ENCODE measurements at places on chromosomes 4 and X. TPM values are rescaled to one million over a fixed set of nuclear protein-coding genes. Genes with fewer than 3 reads are reported as not detected.

GRCh38 chr4:55018978-55019377 is 106.4 kb downstream of the KDR start:
- DNase-seq, result no peak
- H3K36me3 ChIP-seq, result no peaks in the 10 kb centered on the region
- H3K27me3 ChIP-seq, result peaks cover 20% of the 10 kb centered on the region
- no peak overlapping the region for H3K4me3 ChIP-seq
- H3K4me1 ChIP-seq, result no peaks in the 10 kb centered on the region
- no peak overlapping the region for H3K27ac ChIP-seq

KLHL13 gene
- total RNA-seq, result 1.3 TPM

- DNase-seq, result no peak
- H3K27me3 ChIP-seq, result peaks cover 5% of the 10 kb centered on the region
- peaks cover 58% of the 10 kb centered on the region for H3K4me1 ChIP-seq
- H3K27ac ChIP-seq, result no peak overlapping the region
Measured at GRCh38 chrX:136589966-136590365, 58.0 kb downstream of the VGLL1 start.

DNA sequence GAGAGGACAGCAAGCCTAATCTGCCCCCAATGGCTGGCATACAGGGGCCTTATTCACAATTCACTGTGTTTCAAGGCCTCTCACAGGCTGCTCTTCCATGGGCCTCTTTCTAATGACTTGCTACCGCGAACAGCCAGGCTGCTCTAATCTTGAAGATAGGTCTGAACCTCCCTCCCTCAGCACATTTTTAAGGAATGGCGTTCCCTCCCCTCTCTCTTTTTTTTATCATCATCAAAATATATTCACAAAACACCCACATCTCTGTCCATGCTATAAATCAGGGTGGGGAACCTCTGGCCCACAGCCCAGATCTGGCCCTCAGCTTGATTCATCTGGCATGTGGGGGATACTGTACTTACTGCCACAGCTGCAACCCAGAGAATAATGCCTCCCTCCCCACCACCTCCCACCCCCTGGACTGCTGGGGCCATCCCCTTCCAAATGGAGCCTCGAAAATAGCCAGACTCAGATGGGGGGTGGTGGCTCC is 76.2 kb upstream of the PLAC1 start:
- DNase-seq, result no peak
- H3K4me1 ChIP-seq, result no peaks in the 10 kb centered on the region
- no peak overlapping the region for H3K4me3 ChIP-seq
- no peak overlapping the region for H3K27ac ChIP-seq
- peaks cover 57% of the 10 kb centered on the region for H3K27me3 ChIP-seq
- no peaks in the 10 kb centered on the region for H3K36me3 ChIP-seq

DNA sequence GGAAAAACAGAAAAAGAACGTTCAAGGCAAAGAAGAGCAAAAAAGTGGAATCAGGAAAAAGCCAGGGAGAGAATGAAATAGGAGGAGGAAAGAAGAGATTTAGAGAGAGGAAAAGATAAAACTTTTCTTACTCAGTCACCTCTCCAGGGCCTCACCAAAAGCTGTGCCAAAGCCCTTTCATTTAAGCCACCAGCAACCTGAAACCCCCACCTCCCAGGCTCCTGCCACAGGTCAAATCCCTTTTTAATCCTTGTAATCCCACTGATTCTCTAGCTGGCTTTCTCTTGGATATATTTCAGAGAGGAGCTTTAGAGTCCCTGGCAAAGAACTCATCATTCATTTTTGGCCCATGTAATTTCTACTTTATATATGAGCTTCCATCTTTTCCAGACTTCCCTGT is 25.7 kb upstream of the XIAP start:
- H3K36me3 ChIP-seq, result no peaks in the 10 kb centered on the region
- H3K27me3 ChIP-seq, result peaks cover 31% of the 10 kb centered on the region
- DNase-seq, result no peak
- no peak overlapping the region for H3K27ac ChIP-seq
- H3K4me3 ChIP-seq, result no peak overlapping the region

GRCh38 chrX:52031371-52031770 is 37.6 kb downstream of the MAGED4B start:
- H3K27ac ChIP-seq, result no peak overlapping the region
- peaks cover 76% of the 10 kb centered on the region for H3K27me3 ChIP-seq
- no peaks in the 10 kb centered on the region for H3K4me1 ChIP-seq
- no peaks in the 10 kb centered on the region for H3K36me3 ChIP-seq
- H3K4me3 ChIP-seq, result no peak overlapping the region

GRCh38 chr4:8691151-8691775 is 98.7 kb downstream of the CPZ start:
- H3K27me3 ChIP-seq, result peaks cover 15% of the 10 kb centered on the region
- H3K27ac ChIP-seq, result no peak overlapping the region
- H3K4me1 ChIP-seq, result no peaks in the 10 kb centered on the region

- H3K4me3 ChIP-seq, result no peak overlapping the region
- H3K4me1 ChIP-seq, result no peaks in the 10 kb centered on the region
- no peak for DNase-seq
- peaks cover 27% of the 10 kb centered on the region for H3K27me3 ChIP-seq
- no peak overlapping the region for H3K27ac ChIP-seq
Measured at GRCh38 chr4:168696280-168696679, 199.4 kb downstream of the PALLD start.

- peaks cover 77% of the 10 kb centered on the region for H3K4me1 ChIP-seq
- DNase-seq, result peak; percentile 47
- H3K36me3 ChIP-seq, result peaks cover 3% of the 10 kb centered on the region
- H3K27ac ChIP-seq, result peak overlapping the region; percentile 78
- no peaks in the 10 kb centered on the region for H3K27me3 ChIP-seq
- peak overlapping the region; percentile 2 for H3K4me3 ChIP-seq
Measured at GRCh38 chr4:87060957-87061356, 126.1 kb downstream of the AFF1 start.

SLITRK4 gene
- total RNA-seq, result not detected

DNA sequence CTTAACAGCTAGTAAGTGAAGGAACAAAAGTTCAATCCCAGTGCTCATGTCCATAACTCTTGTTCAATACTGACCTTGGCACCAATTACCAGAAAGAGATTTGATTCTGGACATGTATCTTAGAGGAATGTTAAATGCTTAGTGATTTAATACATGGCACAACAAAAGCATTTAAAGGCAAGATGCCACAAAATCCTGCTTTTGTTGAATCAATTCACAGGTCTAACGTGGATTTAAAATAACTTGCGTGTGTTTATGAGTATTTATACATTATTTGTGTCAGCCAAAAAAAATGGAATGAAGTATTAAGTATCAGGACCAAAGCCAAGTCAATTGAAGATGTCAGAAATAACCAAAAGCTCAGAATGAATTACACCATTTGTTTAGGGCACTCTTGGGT is 85.4 kb upstream of the GIMD1 start:
- DNase-seq, result no peak
- peaks cover 5% of the 10 kb centered on the region for H3K27me3 ChIP-seq
- H3K4me3 ChIP-seq, result no peak overlapping the region

DNA sequence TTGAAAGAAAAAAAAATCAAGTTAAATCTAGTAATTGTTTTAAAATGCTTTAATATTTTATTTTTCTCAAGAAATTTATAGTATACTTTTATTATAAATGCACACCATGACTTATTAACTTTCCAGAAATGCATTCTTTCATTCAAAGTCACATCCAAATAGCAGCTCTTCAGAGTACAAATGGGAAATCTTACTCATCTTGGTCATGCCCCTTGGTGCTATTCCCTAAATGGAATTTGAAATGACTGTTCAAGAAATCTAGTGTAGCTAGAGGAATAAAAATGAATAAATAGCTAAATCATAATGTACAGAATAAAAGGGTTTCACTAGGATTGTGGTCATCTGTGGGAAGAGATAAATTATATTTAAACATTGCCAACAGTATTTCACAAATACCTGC is 1139.7 kb downstream of the PCDH18 start:
- no peaks in the 10 kb centered on the region for H3K4me1 ChIP-seq
- no peaks in the 10 kb centered on the region for H3K36me3 ChIP-seq
- H3K27ac ChIP-seq, result no peak overlapping the region
- no peak for DNase-seq
- no peak overlapping the region for H3K4me3 ChIP-seq

PPP1R2C gene
- total RNA-seq, result 0.38 TPM

HSFX2 gene
- 0.39 TPM for total RNA-seq

STK32B gene
- total RNA-seq, result not detected

MXRA5 gene
- total RNA-seq, result not detected

GSX2 gene
- total RNA-seq, result not detected

DNA sequence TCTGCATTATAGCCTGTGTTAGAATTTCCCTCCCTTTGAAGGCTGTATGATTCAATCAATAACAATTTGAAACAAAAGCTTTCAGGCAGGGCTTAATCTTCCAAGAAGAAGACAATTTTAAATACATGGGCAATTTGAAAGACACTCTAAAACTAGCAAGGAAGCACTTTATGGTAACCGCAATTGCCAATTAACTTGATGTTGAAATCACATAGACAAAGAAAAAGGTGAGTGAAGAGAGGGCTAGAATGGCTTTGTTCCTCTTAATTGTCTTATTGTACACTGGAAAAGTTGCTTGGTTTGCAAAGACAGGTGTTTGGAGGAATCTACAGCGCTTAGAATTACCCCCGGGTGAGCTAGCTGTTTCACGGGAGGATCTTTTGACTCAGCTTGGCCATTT is 74.4 kb upstream of the PRKX start:
- no peak for DNase-seq
- H3K4me3 ChIP-seq, result no peak overlapping the region
- peaks cover 16% of the 10 kb centered on the region for H3K27me3 ChIP-seq
- no peak overlapping the region for H3K27ac ChIP-seq

IL2 gene
- 19.1 TPM for total RNA-seq

GLA gene
- total RNA-seq, result 48.1 TPM

MAGEA2B gene
- not detected for total RNA-seq

GRCh38 chrX:1788300-1788911 is 173.5 kb downstream of the ASMT start:
- DNase-seq, result no peak
- H3K27ac ChIP-seq, result no peak overlapping the region
- peaks cover 5% of the 10 kb centered on the region for H3K36me3 ChIP-seq
- no peaks in the 10 kb centered on the region for H3K27me3 ChIP-seq

DNA sequence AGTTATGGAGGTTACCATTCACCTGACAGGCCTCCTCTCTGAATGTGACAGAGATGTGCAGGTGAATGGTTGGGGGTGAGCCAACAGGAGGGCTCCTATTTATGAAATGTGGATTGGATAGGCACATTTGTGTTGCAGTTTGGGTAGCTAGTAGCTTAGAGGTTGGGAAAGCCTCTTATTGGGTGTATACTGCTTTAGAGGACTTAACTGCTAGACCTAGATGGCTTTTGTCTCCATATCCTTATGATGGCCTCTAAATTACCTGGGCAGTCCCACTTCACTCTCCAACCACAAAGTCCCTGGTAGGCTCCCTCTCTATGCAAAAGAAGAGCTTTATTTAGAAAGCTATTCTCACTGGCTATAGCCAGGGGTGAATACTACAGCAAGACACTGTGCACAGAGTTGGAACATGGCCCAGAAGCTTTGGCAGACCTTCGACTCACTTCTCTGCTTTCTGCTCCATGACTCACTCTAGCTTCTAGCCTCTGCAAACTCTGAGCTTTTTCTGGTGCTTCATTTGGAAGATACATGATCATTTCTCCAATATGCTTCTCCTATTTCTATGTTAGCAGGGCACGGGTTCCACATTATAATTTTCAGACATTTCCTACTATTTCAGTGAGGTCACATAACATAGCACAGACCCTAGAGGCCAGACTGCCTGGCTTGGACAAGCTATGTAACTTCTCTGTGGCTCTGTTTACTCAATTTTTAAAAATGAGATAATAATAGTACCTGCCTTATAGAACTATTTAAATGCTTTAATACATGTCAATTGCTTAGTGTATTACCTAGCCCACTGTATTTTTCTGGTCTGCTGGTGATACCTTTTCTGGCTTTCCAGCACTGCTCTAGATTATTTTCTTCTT is 6.0 kb upstream of the VGLL1 start:
- no peak for DNase-seq
- no peak overlapping the region for H3K4me3 ChIP-seq
- no peak overlapping the region for H3K27ac ChIP-seq
- no peaks in the 10 kb centered on the region for H3K36me3 ChIP-seq
- H3K27me3 ChIP-seq, result peaks cover 29% of the 10 kb centered on the region

DNA sequence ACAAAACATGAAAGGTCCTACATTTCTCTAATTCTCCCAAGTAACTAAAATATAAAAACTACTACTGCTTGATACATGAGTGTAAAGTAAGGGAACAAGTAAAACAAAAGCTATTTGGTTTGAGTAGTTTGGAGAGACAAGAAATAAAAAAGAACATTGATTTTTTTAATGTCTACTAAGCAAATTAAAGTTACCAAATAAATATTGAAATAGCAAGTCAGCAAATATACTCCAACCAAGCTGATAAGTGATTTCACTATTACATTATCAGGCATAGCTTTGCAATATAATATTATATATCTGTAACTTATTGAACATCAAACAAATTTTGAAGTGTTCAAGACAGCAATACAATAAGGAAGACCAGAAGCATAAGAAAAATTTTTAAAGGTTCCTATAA is 60.3 kb downstream of the LCORL start:
- no peak overlapping the region for H3K4me3 ChIP-seq
- no peaks in the 10 kb centered on the region for H3K27me3 ChIP-seq
- no peak overlapping the region for H3K27ac ChIP-seq
- H3K4me1 ChIP-seq, result no peaks in the 10 kb centered on the region

PAGE2B gene
- 0.74 TPM for total RNA-seq

DNA sequence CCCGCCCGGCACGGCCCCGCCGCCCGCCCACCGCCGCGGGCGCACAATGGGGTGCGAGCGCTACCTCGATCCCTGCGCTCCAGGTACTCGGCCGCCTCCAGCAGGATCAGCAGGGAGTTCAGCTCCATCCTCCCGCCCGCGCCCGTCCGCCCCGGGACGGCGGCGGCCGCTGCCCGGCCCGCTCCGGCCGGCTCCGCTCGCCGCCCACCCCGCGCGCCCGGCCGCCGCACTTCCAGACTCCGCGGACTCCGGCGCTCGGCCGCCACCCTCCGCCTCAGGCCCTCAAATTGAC is at the start of gene MXD4:
TSS of gene MXD4 (minus strand) at position 257 of the 292 bp plus-strand sequence. CDS start at position 128, 129 bp downstream.
- H3K36me3 ChIP-seq, result no peaks in the 10 kb centered on the region
- no peaks in the 10 kb centered on the region for H3K27me3 ChIP-seq
- peak within 1 kb of the TSS; percentile 79 for H3K4me3 ChIP-seq
- H3K27ac ChIP-seq, result peak within 1 kb of the TSS; percentile 71
- DNase-seq, result no peak

- no peaks in the 10 kb centered on the region for H3K27me3 ChIP-seq
- no peak overlapping the region for H3K27ac ChIP-seq
- no peak for DNase-seq
- H3K4me3 ChIP-seq, result no peak overlapping the region
Measured at GRCh38 chrX:7108030-7108429, 39.5 kb upstream of the STS start.
